ENCODE measurements at places on chromosomes 6 and 20.

- DNase-seq, result no peak
Observed at GRCh38 chr6:154440022-154440421, 70.5 kb downstream of the CNKSR3 start.

DNA sequence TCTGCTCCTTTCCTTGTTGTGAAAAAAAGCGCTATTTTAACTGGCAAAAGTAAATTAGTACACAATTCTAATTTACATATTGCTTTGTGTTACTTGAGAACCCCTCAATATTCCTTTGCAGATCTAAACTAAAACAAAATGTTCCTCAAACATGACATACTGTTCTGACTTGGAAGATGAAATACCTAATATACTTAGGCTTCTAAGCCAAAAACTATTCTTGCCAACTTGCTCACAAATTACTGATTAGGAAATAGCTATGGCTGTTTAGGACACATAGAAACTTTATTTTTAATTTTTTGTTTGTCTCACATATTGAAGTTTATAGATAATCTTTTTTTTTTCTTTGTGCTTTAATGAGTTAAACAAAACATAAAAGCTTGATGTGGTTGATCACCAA is 542.2 kb downstream of the GRIK2 start:
- no peak for DNase-seq

GRCh38 chr20:17693444-17694001 is 6.2 kb upstream of the BANF2 start:
- DNase-seq, result no peak

DNA sequence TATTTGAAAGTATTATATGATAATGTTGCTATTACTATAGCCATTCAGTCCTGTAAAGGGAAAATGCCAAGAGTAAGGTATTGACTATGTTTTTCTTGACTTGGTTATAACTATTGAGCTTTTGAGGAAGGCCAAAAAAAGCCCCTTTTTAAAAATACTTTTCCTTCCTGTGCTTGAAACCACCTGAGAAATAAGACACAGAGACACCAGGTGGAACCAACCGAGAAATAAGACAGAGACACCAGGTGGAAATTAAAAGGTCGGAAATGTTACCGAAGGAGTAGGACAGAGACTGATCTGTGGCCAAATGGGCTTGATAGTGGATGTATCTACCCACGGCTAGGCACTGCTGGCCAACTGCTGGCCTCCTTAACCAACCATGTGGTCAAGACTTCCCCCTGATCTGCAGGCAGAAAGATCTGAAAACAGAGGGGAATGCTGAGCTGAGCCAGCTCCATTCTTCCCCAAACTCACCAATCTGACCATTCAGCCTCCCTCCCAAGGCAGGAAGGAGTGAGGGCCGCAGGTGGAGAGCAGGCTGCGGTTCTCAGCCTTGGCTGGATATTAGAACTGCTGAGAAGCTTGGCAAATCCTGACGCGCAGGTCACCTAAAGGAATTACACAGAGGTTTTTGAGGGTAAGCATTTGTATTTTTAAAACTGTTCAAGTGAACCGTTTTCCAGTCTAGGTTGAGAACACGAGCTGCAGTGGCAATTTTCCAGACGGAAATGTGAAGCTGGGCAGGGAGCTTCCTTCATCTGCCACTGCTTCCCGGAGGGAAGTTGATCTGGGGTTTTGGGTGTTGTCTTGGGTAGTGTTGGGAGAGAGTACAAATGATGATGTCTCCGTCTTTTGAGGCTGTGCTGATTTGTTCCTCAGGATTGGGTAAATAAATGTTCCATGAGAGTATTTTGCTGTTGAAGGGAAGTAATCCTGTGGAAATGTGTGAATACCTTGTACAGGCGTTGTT is 121.7 kb upstream of the EXOC2 start:
- DNase-seq, result no peak

GRCh38 chr20:16671753-16672152 is 58.1 kb upstream of the SNRPB2 start:
- no peak for DNase-seq

DNA sequence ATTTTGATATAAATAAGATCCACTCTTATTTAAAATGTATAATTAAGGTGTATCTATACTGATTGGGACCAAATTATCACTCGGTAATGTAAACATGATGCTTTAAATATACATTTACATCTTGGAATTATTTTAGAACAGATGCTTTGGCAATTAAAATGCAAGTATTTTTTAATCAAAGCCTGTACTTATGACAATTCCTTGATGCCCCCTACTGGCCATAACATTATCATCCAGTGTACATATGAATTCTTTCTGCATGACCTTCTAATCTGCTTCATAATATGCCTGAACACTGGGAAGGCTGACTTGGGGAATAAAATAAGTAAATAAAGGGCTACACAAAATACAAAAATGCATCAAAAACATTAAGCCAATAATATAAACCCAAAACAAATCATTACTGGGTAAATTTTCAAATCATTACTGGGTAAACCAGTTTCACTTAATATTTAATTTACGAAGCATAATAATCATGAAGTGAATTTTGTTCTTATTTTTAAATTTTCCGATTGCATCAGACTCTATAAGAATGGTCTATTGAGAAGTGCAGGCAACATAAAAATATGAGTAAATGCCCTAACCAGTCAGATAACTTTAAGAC is 65.1 kb downstream of the CGA start:
- DNase-seq, result no peak

DNA sequence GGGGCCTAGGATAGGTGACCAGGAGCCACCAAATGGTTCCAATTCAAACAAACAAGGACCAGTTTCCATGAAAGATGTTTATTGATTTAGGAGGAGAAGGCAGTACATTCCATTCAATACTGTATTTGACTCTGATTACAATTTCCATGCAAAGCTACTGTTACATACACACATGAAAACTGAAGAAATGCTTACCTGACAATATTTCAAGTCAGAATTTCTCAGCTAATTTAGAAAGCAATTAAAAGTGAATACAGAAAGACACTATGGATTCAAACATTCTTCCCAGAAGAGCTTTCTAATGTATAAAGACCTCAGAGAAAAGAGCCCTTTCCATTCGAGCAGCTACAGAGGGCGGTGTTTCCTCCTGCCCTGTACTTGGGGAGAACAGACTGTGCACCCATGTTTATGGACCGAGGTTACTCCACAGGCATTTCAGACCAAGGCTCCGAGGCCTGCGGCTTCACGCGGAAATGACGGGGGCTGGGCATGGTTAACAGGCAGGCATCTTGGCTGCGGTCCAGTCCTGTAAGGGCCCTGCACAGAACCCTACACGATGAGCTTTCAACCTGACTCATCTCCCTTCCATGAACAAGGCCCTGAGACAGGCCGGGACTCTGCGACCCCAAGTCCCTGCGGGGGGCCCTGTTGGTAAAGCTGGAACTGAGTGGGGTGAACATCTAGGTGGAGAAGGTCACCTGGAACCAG is 25.7 kb upstream of the TCFL5 start:
- DNase-seq, result peak; percentile 85

DNA sequence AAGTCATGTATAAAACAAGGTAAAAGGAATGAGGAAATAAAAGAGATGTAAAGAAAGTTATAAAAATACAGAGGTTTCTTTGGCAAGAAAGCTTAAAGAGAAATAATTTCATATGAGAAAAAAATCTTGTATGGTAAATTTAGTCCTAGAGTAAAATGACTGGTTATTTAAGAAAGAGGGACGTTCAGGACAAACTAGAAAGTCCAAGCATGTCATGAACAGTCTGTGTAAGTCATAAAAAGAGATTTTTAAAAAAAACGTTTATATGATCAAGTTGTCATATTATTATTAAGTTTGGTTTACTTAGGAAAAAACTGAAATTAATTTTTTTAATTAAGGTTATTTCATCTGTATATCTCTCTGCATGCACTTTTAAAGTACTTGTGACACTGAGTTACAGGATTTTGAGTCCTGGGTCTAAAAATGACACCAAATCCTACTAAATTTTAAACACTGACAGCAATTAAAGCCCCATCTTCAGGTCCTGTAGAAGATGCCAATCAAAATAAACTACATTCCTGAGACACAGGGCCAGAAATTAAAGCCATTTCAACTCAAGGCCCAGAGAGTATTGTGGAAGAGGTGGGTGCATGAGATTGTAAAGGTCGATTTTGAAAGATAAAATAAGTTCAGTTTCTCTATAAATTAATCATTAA is 62.4 kb downstream of the AGPAT4 start:
- no peak for DNase-seq

DNA sequence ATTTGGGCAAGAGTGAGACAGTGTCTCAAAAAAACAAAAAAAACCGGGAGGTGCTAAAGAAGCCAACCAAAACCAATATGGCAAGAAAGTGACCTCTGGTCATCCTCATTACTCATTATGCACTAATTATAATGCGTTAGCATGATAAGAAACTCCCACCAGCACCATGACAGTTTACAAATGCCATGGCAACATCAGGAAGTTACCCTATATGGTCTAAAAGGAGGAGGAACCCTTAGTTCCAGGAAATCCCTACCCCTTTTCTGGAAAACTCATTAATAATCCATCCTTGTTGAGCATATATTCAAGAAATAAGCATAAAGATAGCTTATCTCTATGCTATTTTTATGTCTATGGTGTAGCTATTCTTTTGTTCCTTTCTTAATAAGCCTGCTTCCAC is 31.7 kb downstream of the C6orf52 start:
- DNase-seq, result no peak

Measured in GDM1 (cell line).